Epithelial cell of proximal tubule (primary cell): ENCODE measurements at places on chromosomes 1 and 21. TPM values are rescaled to one million over a fixed set of nuclear protein-coding genes. Genes with fewer than 3 reads are reported as not detected.
A peak's percentile ranks its signal among the peaks of the same experiment; 100 is the strongest.

The THEM5 gene
- total RNA-seq: not detected in 2 replicates

The MATN1 gene
- total RNA-seq: not detected in 2 replicates

The PGBD5 gene
- 12.9 and 18.0 TPM in 2 replicates for total RNA-seq

The NEK2 gene
- 28.0 and 36.4 TPM in 2 replicates for total RNA-seq

The CCNL2 gene
- 47.3 and 96.3 TPM in 2 replicates for total RNA-seq

The C1orf210 gene
- total RNA-seq: 0.29 and 2.5 TPM in 2 replicates

The CENPF gene
- total RNA-seq: 67.0 and 80.5 TPM in 2 replicates

DNA sequence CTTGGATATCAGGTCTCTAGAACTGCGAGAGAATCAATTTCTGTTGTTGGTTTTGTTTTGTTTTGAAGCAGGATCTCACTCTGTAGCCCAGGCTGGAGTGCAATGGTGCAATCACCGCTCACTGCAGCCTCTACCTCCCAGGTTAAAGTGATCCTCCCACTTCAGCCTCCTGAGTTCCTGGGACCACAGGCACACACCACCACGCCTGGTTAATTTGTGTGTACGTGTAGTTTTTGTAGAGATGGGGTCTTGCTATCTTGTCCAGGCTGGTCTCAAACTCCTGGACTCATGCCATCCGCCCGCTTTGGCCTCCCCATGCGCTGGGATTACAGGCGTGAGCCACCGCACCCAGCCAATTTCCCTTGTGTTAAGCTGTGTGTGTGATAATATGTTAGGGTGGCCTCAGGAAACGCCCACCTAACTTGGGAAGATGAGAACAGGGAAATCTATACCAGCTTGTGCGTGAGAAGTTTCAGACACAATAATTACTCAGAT is 109.6 kb downstream of the SIK1 start:
- DNase-seq: no peak

DNA sequence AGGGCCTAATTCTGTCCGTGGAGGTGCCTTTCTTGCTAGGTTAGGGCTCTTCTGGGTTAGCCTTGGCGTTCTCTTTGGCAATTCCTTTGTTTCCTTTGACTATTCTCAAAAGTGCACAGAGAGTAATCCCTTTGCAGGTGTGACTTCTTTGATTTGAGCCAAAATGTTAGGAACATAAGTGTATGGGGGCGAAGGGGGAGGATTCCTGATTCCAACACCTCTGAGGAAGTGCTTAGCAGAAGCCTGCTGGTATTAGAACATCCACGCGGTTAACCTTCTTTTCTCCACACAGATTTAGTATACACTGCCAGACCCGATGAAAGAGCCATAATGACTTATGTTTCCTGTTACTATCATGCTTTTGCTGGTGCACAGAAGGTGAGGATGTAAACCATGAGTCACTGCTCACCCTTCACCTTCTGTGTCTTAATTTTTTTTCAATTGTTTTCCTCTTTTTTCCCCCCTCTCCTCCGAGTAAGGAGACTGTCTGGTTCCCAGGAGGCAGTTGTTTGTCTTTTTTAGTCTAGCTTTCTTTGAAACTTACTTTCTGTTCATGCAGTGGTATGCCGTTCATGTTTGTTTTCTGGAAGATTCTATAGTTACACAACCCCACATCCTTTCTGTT is 48.0 kb downstream of the ACTN2 start:
- peak; percentile 57 for DNase-seq

DNA sequence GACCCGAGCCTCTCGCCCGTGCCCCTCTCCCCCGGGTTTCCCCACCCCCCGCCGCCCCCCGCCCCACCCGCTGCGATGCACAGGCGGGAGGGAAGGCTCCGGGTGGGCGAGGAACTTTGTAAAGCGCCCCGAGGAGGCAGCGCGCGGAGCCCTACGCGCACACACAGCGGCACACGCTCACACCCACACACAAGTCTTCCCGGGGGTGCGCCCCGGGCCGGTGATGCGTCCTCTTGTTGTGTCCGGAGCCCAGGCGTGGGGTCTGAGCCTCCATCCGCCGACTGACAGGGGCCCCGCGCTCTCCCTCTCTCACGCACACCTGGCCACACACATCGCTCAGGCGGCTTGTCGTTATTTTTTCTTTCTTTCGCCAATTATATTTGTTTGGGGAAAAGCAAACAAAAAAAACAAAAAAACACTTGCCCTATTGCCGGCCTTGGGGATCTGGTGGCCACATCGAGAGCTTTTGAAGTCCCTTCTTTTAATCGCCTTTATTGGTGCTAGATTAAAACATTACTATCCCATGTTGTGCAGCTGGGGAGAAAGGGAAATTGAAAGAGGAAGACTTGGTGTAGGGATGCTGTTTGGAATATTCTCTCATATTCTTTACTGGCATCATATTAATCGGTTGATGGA is 770 bp downstream of the NTNG1 start:
- DNase-seq: no peak

DNA sequence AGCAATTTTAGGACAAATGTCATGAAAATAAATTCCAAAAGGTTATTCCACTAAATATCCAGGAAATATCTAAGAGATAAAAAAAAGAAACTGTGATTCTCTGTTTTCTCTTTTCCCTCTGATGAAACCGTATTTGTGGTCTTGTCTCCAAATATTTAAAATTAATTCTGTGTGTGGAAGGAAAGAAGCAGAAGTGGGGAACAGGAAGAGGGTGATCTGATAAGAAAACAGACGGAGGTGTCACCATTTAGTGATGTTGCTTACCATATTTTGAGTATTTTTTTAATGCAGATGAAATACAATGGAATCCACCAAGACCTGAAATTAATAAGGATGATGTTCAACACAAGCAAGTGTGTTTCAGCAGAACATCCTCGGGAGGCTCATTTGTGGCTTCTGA is 29.6 kb downstream of the CLCA1 start:
- no peak for DNase-seq

GRCh38 chr1:196593955-196594354 is 14.3 kb downstream of the KCNT2 start:
- no peak for DNase-seq

GRCh38 chr1:221743416-221744208 is 1.7 kb upstream of the DUSP10 start:
- DNase-seq: no peak

DNA sequence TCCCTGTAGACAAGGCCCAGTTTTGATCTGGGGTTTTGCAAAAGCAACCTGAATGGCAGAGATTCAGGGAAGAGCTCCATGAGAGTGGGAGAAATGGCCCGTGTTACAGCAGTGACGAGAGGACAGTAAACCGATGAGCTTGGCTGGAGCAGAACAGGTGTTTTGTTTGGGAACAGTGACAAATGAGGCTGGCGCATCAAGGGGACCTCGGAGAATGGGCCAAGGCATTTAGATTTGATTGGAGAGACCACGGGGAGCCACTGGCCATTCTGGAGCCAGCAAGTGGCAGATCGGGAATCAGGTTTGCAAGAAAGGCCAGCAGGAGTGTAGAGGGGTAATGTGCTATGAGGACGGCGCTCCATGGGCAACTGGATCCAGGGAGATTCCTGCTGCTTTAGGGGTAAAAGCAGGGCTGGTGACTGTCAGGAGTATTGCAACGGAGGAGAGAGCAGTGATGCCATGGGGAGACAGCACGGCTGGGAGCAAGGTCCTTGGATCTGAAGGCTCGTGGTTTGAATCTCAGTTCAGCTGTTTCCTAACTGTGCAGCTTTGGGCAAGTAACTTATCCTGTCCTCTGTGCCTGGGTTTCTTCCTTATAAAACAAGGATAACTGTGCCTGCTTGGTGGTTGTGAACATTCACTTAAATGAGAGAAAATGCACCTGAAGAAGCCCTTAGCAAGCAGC is 9.9 kb upstream of the KLHDC7A start:
- no peak for DNase-seq

DNA sequence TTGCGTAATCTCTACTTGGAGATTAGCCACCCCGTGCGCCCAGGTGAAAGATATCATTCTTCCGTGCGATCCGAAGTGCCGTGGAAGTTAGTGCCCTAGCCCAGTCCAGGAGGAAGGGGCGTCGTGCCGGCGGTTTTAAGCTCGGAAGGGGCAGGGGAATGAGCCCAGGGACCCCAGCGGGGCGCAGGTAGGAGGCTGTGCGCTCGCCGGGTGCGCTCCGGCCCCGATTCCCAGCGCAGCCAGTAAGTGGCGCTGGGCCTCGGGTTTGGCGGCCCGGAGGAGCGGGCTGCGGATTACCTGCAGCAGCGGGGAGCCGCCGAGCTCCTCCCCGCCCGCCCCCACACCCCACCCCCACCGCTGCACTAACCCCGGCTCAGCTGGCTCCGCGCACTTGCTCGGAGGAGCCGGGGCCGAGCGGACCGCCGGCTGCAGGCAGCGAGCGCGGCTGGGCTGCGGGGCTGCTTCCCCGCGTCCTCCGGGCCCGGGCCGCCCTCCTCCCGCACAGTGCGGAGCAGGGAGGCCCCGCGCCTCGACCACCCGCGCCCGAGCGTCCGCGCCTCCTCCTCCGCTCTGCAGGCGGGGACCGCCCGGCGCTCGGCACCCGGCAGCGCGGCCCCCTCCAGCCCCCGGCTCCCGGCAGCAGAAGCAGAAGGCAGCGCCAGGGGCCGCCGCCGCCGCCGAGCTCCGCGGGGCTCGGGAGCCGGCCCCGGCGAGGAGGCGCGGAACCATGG is at the start of gene RYR2:
Gene RYR2, plus strand, starts transcription at position 390 of the 731 bp plus-strand sequence. Its CDS starts 338 bp downstream, at position 728.
- DNase-seq: no peak

DNA sequence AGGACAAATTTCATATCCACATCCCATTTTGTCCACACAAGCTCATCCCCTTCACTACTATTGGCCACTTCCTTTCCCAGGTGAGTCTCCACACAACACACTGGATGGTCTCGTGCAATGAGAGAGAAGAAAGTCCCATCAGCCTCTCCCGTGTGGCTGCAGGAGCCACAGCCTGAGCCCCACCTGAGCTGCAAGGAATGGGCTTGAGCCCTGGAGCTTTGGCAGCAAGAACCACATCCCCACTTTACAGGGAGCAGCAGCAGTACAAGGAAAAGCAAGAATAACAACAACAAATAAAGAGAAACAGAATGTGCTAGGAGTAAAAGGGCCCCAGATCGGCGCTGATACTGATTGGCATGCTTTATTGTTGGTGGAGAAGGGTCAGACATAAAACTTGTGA is 117.7 kb downstream of the TPTE start:
- DNase-seq: no peak

DNA sequence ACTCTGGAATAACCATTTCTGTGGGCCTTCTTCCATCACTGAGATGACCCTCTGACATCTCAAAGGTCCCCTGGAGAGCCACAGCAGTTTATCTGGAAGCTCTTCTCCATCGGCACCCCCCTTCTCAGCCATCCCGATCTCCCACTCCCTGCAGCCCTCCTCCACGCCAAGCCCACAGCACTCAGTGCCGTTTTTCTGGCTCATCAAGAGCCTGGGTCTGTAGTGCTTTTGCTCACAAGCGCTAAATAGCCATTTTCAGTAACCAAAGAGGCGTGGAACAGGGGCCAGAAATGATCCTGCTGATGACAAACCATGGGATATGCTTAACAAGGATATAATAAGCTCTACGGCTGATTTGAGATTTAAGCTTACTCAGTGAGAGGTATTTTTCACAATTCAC is 17.6 kb downstream of the SEC16B start:
- no peak for DNase-seq

- DNase-seq: no peak
These were observed 29.2 kb downstream of the CEP104 start for GRCh38 chr1:3827813-3828307.

GRCh38 chr1:36743286-36744005 is 260.7 kb upstream of the CSF3R start:
- no peak for DNase-seq

DNA sequence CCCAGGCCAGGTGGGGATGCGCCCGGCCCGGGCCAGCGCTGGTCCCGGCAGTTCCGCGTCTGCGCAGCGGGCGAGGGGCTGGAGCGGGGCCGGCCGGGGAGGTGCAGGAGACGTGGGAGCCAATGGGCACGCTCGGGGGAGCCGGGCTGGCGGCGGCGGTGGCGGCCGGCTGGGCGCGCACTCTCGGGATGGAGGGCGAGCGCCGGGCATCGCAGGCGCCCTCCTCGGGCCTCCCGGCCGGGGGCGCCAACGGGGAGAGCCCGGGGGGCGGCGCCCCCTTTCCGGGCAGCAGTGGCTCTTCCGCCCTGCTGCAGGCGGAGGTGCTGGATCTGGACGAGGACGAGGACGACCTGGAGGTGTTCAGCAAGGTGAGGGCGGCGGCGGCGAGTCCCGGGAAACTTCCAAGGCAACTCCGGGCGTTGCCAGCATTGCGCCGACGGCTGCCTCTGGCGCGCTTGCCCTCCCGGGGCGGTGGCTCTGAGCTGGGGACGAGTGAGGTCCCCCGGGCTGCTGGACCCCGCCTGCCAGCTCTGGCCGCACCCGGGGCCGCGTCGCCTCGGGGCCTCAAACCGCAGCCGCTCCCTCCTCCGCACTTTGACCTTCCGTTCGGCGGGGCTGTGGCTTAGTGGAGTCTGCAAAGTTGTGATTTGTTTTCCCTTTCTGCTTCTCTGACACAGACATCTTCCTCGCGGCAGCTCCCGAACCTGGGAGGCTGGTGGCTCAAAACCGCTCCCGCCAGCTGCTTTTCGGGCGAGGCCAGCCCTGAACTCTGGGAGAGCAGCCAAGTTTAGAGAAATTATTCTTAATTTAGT is at the start of gene SNX7:
Gene SNX7, plus strand, starts transcription at position 178 of the 812 bp plus-strand sequence. Its CDS starts 11 bp downstream, at position 189.
- no peak for DNase-seq

DNA sequence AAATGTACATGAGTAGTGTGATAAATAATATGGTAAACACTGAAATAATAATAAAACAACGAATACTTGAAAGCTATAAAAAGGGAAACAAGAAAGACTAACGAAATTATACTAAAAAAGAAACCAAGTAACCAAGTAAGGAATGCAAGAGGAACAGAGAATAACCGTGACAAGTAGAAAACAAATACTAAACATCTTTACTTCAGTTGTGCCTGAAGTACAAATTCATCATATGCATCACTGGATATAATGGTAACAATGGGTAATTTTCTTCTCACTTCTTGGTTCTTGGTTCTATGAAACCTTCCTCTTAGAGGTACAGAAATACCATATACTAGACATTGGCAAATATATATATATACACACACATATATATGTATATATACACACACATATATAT is 1093.6 kb upstream of the B3GALT2 start:
- no peak for DNase-seq
